Neural progenitor cell (in vitro differentiated cells): ENCODE measurements at places on chromosomes 1 and 21.
A peak's percentile ranks its signal among the peaks of the same experiment; 100 is the strongest.

GRCh38 chr1:112583366-112583765, 35.6 kb downstream of the ST7L start:
- DNase-seq, result no peak

DNA sequence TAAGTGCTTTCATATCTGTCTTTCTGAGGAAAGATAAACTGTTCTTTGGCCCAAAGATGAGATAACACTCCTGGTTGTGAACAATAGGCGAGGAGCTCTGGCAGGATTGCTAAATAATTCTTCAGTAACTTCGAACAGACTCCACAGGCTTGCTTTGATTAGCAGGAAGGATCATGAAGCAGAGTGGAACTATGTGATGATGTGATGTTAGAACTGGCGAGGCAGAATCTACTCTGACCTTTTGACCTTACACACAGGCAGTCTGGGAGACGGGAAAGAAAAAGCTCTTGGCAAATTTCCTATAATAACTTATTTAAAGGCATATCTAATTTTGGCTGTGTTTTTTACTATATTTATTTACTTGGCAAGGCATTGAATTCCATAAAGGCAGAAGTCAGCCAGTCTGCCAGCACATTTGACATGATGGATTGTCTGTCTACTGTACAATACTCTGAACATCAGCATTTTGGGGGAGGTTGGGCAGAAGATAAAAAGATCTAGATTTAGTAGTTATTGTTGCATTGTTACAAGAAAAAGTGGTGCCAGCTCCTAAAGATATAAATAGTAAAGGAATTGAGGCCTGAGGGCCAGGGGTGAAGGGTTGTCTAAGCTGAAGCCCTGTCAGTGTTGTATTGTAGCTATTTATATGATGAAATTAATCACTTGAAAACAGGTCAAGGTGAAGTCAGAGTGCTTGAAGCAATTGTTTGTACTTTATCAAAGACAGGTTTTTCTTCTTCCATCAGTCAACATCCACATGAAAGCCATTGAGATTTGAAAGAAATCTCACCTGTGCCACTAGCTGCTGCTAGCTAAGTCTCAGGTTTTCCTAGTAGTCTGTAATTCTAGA, 708.8 kb downstream of the LTN1 start:
- DNase-seq, result no peak

DNA sequence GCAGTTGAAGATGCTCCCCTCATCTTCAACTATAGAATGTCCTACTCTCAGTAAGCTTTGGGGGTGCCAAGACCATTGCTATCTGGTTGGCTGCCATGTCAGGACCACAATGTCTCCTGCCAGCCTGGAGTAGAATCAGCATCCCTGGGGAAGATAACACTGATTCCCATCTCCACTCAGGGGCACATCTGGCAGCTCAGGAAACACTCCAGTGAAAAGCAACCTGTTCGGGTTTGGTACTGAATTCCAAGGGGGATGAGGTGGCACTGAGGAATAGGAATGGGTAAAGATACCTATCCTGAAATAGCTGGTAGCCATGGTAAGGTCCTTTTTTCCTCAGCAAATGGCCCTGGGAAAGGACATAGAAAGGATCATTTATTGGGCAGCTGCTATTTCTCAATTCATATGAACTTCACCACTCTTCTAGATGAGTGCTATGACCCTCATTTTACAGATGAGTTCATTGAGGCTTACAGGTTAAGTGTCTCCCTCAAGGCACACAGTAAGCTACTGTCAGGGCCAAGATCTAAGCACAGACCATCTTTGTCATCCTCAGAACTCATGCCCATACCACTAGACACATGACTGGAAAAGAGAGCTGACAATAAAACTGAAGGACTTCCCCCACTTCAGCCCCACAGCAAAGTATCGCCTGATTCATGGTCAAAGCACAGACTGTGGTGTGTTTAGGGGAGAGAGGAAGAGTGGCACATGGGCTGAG, 31.4 kb downstream of the AK2 start:
- no peak for DNase-seq

DNA sequence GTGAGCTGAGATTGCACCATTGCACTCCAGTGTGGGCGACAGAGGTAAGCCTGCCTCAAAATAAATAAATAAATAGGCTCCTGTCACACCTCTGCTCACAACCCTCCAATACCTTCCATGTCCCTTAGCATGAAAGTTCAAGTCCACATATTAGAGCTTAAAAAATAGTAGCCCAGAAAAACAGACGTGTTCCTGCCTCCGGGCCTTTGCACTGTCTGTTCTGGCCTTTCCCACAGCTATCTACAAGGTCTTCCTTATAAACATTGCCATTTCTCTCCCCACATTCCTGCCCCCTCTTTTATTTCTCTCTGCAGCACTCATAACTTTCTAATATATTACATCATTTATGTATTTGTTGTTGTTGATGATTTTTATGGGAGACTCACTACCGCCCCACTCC, 85.6 kb upstream of the CASZ1 start:
- no peak for DNase-seq

DNA sequence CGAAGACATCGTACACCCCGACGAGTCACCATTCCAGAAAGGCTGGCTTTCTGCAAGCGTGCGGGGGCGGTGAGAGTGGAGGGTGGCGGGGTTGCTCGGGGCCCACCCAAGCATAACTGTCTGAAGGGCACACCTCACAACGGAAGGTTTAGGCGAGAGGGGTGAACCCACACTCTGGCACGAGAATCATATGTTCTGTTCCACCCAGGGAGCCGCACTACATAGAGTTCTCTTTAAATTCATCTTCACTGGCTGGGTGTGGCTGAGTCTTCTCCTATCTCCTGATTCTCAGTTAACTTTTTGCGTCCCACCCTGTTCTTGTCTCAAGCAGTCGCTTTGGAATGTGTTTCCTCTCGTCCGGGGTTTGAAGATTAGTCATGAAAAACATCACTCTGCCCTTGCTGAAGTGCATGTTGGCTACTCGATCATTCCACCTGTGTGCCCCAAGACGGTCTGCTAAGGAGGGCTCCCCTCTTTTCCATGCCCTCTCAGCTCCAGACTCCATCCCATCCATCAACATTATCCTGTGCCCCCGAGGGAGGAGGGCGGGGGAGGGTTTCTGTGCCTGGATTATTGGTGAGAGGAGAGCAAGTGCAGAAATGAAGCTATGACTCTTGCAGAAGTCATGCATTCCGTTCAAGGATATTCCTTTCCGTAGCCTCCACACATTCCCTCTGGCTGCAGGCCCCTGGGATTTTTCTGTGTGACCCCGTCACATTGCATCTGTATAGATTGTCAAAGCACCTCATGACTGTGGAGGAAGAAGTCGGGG, 53.5 kb upstream of the CD34 start:
- no peak for DNase-seq

DNA sequence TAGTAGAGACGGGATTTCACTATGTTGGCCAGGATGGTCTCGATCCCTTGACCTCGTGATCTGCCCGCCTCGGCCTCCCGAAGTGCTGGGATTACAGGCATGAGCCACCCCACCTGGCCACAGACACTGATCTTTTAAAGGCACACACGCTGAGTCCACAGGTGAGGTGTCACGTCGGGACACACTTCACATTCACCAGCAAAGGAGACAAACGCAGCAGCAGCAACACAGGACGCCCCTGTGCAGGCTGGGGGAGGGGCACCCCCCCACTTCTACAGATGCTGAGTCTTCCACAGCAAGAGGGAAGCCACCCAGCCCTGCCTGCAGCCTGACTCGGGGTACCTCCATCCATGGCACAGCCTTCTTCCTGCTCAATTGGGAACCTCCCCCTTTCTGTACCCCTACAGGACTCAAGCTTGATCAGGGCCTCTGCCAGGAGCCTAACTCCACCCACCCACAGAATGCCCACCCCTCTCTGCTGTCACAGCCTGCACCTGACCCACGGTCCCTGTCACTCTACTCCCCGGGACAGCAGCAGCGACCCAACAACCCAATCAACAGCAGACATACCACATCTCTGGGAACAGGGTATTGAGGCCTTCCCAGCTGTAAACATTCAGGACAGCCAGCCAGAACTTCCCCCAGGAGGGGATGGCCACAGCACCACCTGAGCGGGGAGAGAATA, 9.5 kb downstream of the LSS start:
- DNase-seq, result no peak

DNA sequence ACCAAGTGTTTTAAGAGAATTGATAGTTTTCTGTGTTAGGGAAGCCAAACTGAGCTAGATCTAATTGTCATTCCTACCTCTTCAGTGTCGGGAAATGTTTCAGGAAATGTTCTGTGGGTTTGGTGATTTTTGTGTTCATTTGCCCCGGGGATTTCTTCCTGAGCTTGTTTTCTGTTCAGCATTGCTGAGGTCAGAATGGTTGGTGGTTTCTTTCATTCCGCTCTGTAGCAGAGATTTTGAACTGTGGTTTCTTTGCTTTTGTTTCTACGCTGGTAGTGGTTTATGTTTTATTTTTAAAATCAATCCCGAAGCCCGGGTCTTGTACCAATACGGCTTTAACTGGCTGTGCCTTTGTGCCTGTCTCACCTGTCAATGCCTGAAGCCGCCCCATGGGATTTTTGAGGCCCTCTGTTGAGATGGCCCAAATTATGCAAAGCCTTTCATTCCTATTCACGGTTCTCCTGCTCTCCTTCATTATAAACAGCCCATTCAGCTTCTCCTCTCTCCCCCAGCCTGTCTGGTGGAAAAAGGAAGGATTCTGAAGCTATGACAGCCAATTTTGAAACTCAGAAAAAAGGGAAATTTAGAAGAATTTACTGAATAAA, 417.2 kb upstream of the KAZN start:
- peak; percentile 73 for DNase-seq

DNA sequence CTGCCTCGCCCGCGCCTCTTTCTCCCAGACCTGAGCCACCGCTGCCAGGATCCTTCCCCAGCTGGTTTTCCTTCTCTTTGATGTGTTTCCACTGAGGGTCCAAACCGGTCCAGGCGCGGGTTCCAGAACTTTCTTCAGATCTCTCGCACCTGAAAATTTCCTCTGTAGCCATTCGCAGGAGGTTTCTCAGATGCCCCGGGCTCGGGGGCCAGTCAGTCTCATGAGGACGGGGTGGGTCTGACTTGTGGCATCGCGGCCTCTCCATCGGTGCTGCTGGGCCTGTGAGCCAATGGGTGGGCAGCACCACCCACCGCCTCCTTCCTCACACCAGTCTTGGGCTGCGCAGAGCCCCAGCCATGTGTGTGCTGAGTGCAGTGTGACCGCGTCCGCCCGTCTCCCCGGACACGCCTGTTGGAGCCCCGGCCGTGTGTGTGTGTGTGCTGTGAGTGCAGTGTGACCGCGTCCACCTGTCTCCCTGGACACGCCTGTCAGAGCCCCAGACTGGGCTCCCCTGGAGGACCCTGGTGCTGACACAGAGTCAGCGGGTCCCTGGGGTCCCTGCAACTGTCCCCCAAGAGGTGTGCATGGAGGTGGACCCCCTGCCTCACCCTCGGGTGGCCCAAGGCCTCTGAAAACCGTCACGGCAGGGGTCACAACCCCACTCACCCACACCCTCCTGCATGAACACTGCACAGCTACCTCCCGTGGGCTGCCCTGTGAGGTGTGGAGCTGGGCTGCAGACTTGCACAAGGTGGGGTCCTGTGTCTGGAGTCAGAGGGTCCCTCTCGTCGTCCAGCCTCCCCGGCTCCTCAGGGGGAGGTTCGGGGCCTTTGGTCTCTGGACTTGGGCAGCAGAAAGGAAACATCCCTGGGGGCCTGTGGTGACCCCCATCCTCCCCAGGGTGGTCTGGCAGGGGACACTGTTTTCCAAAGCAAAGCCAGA, 20.2 kb downstream of the COL18A1 start:
- no peak for DNase-seq

DNA sequence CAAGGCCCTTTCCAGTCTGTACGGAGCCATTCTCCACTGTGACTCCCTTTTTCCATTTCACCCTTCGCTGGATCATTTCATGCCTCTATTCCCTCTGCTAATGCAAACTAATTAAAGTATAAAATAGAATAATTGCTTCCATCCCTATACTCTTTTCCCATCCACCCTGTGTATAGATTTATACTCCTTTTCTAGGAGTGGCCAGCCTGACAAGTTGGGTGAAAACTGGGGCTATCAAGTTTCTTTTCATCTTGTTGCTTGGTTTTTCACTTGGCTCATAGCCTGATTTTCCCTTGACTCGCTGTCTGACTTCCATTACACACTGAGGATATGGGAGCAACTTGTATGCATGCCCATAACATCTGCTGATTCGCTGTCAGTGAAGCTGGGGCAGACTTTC, 107.0 kb downstream of the PLXNA2 start:
- no peak for DNase-seq

DNA sequence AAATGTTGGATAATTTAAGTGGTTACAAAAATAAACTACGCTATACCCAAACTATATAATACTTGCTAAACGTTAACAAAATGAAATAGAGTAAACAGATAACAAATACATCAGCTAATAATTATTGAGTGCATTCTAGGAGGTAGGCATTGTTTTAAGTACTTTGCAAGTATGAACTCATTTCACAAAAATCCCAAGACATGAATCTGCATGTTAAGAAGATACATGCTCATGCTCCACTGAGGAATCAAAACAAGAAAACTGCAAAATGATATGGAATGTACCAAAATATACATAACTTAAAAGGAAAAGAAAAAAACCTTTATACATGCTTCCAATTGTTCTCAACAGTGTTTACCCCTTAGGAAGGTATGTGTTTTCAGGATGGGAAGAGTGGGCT, 2.5 kb downstream of the FRRS1 start:
- no peak for DNase-seq

DNA sequence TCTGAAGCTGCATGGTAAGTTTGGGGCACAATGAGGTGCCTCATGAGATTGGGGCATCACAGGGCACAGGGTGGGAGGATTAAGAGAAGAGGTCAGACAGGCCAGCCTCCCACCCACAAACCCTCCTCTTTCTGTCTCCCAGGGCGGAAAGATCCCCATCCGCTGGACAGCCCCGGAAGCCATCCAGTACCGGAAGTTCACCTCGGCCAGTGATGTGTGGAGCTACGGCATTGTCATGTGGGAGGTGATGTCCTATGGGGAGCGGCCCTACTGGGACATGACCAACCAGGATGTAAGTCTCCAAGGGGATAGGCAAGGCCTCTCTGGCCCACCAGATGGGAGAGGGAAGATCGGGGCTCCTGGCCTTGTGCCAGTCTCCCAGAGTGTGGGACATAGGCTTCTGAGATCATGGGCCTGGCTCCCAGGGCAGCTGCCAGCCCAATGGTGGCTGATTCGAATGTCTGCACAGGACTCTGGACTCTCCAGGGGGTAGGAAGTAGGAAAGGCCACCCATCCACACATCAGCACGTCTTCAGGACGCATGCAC, 63.7 kb downstream of the LACTBL1 start:
- no peak for DNase-seq

- peak; percentile 69 for DNase-seq
Observed at GRCh38 chr1:229563241-229563640, 4.7 kb upstream of the ABCB10 start.

GRCh38 chr1:109821221-109821669, 57.5 kb upstream of the EPS8L3 start:
- DNase-seq, result no peak

- DNase-seq, result no peak
Observed at GRCh38 chr21:8992731-8993174, 1528.6 kb upstream of the TPTE start.

- DNase-seq, result no peak
Observed at GRCh38 chr1:244092293-244092963, 41.3 kb downstream of the ZBTB18 start.

- DNase-seq, result no peak
Observed at GRCh38 chr21:29145354-29145782, 14.9 kb downstream of the MAP3K7CL start.
